ENCODE measurements at places on chromosomes 5 and 9. TPM values are rescaled to one million over a fixed set of nuclear protein-coding genes. Genes with fewer than 3 reads are reported as not detected.

Gene PLAC8L1
- total RNA-seq = 0.38 TPM

Gene CNTNAP3B
- total RNA-seq = 128 TPM

Gene STK32A
- total RNA-seq = 0.38 TPM

Gene FBXW2
- 38.7 TPM for total RNA-seq

Gene TEX48
- not detected for total RNA-seq

Gene GABRA1
- total RNA-seq = not detected

Gene ARHGEF39
- 0.38 TPM for total RNA-seq

Gene ANKRD31
- not detected for total RNA-seq

Gene SH3RF2
- 4.3 TPM for total RNA-seq

Gene CRHBP
- total RNA-seq = under 0.01 TPM

Gene DRD1
- not detected for total RNA-seq

Gene OR1J2
- total RNA-seq = not detected

Gene NUP188
- total RNA-seq = 44.7 TPM

Gene RNF183
- total RNA-seq = not detected

Gene RLN1
- total RNA-seq = not detected

Gene HAUS6
- 15.1 TPM for total RNA-seq

Gene LMX1B
- not detected for total RNA-seq

Gene LURAP1L
- total RNA-seq = 3.9 TPM

Gene KCNMB1
- total RNA-seq = 0.54 TPM

Gene ANKDD1B
- 0.09 TPM for total RNA-seq

Gene MAMDC4
- 4.9 TPM for total RNA-seq

Gene ANGPTL2
- 15.3 TPM for total RNA-seq

Gene PCDHGB6
- total RNA-seq = 1.7 TPM

Gene STPG3
- total RNA-seq = not detected

Gene F2RL1
- 64.2 TPM for total RNA-seq

Gene SOX30
- not detected for total RNA-seq

Gene TLX3
- total RNA-seq = not detected

Gene LCN2
- total RNA-seq = not detected

Gene SPDL1
- 15.9 TPM for total RNA-seq

Gene MGAT1
- 67.2 TPM for total RNA-seq

Gene IL9
- not detected for total RNA-seq

Gene RLN2
- 0.28 TPM for total RNA-seq

Gene TTLL11
- total RNA-seq = 4.8 TPM

Gene PCDHB6
- 0.09 TPM for total RNA-seq

Gene TOMM5
- 166 TPM for total RNA-seq

Gene WDR31
- 0.75 TPM for total RNA-seq

Gene PCDHB3
- 0.38 TPM for total RNA-seq

Gene PRDM9
- total RNA-seq = not detected

Gene PAPPA
- total RNA-seq = 0.09 TPM

Gene PTGR1
- 91.0 TPM for total RNA-seq

Gene TLR4
- 43.6 TPM for total RNA-seq

All from endothelial cell of coronary artery (primary cell).